Hematopoietic multipotent progenitor cell treated with erythropoietin and hydrocortisone succinate and interleukin-3 and kit ligand, for 15 days (in vitro differentiated cells): ENCODE measurements at places on chromosomes 13 and 19.

DNA sequence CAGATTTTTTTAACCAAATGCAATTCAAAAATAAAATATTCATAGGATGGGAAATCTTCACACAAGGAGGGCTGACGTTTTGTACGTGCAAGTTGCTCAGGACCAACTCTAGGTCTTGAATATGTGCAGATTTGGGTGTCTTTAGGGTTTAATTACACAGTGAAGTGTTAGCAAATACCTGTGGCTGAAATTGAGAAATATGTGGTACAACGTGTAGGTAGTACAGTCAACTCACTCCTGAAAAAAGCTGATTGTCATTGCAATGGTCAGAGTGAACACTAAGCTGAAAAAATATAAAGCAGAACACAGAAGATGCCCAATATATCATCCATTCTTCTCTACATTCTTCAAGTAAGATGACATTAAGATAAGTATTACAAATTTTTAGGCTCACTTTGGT, 314.3 kb downstream of the SLITRK1 start:
- no peak for DNase-seq

DNA sequence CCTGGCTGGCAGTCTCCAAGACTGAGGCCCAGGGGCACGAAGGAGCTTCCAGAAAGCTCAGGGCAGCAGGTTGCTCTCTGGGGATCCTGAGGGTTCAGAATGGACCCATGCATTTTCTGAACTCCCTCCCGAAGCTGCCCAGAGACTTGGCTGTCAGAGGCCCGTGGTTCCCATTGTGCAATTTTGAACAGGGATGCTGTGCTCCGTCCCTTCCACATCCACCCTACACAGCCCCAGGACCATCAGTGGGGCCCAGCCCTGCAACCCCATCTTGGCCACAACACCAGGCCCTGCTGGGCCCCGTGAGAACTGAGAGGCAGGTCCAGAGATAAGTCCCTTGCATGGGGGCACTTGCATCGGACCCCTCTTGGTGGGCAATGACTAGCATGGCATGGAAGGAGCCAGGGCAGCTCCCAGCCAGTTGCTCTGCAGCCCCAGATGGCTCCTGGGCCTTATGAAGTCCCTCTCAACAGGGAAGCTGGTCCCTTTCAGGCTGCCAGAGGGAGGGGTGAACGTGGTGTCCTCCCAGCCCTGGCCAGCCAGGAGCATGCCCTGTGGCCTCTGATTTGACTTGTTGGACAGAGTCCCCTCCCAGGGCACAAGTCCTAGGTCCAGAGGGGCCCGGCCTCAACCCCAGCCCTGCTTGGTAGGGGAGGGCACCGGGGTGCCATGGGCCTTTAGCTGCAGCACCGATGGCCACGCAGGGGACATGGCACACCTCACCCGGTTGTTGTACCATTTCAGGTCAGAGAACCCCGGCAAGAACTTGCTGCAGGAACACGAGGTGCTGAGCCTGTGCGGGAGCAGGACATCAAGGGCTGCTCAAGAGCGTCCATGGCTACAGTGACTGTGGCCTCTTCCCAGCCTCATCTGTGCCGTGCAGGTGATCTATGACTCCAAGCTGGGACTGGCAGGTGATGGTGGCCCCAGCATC, 17.3 kb upstream of the ZNF14 start:
- DNase-seq: no peak

GRCh38 chr19:52094526-52095130, 937 bp downstream of the ZNF841 start:
- no peak for DNase-seq

DNA sequence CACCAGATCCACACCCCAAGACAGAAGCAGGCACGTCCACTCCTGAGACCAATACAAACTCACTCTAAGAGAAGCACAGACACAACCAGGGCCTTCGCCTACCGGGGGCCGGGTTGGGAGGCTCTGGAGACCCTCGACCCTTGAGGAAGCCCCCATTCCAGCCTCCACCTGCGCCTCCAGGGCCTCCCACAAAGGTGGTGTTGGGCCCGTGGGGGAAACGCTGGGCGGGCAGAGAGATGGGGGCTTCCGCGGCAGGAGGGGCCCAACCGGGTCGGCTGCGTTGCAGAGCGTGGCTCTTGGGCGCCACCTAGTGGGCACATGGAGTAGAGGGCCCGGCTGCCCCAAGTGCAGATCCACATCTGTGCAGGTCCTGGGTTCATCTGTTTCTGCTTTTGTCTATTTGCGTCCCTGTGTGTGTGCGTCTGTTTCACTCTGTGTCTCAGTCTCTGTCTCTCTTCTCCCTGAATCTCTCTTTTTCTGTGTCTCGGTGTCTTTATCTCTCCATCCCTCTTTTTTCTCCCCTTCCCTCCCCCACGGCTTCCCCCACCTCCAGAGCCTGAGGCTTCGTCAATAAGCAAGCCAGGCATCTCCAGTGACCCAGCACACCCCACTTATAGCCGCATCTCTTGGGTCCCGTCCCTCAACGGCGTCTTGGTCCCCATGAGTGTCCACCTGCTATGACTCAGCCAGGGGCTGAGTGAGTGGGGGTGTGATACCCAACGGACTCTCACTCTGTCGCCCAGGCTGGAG, 10.5 kb upstream of the TINCR start:
- DNase-seq: peak; percentile 72

DNA sequence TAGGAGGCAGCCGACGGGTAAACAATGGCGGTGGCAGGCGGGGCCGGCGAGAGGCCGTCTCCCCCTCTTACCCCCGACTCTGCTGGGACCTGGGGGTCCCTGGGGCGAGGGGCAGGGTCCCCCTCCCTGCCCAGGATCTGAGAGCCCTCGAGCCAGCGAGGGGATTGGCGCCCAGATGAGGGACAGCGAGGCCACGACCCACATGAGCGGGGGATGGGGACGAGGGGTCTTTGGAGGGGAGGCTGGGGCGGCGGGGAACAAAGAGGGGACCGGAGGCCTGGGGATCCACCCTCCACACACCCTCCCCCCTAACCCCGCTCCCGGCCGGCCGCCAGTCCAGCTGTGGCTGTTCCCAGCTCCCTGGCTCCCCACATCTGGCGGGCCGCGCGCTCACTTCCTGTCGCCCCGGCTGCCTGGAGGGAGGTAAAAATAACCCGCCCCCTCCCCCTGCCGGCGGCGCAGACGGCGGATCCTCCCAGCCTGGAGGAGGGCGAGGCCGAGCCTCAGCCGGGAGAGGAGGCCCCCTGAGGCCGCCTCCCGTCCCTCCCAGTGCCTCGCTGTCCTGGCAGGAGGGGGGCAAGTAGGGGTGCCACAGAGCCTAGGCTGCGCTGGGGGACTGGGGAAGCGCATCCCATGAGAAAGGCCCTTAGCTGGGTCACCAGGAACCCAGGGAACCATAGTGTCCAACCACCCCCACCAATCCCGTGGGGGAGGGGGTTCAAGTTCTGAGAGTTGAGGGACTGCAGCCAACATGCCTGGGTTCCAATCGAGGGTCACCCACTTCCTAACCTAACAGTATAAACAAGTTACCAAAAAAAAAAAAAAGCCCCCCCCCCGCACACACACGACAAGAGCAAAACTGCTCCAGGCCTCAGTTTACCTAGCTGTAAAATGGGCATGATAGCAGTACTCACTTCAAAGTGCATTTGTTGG, 29.3 kb upstream of the NANOS3 start:
- DNase-seq: peak; percentile 71

- DNase-seq: no peak
These were observed 639.0 kb upstream of the PRR20A start for GRCh38 chr13:56501750-56502149.

DNA sequence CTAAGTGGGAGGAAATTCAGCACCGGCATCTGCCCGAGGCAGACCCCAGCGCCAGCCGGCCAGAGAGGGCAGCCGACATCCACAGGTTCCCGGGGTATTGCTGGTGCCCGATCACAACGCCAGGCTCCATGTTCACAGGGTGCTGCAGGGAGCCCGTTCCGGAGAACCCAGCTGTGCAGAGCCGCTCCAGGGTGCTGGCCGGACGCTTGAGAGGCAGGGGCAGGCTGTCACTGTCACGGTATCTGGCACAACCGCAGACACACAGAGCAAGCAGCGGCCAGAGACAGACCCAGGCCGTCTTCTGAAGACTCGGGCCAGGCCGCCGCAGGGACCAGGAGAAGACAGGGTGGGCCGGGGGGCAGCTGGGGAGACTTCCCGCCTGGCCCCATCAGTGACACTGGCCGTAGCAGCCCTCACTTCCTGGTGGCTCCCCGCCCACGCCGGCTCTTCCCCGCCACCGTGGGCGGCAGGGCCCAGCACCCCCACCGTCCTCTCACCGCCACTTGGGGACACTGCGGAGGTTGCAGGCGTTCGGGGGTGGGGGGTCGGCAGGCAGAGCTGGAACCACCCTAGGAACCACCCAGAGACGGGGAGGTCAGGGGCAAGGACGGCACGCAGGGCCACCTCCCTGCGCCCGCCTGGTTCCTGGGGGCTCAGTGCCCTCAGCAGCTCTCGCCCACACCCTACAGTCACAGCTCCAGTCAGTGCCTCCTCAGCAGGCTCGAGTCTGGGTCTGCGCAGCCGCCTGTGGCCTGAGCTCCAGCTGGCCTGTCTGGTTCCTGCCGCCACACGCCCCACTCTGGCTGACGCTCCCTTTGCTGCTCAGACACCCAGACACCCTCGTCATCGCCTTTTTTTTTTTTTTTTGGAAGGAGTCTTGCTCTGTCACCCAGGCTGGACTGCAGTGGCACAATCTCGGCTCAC, 3.8 kb downstream of the RNF126 start:
- no peak for DNase-seq

GRCh38 chr13:46953331-46953730, 56.5 kb upstream of the HTR2A start:
- DNase-seq: no peak

DNA sequence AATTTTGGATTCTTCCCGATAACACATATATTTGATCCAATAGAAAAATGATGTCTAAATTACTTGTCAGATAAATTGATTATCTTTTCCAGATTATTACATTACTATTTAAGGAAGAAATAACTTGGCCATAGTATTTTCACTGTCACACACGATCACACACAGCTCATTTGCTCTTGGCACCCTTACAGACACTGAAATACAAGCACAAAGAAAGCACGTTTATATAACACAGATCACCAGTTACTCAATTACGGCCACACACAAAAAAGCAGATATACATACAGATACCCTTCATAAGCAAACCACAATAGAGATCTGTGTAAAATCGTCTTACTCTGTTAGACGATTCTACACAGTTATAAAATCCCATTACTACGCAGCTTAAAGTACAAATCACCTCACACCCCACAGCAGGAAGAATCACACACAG, 716 bp upstream of the ZNF420 start:
- DNase-seq: no peak

DNA sequence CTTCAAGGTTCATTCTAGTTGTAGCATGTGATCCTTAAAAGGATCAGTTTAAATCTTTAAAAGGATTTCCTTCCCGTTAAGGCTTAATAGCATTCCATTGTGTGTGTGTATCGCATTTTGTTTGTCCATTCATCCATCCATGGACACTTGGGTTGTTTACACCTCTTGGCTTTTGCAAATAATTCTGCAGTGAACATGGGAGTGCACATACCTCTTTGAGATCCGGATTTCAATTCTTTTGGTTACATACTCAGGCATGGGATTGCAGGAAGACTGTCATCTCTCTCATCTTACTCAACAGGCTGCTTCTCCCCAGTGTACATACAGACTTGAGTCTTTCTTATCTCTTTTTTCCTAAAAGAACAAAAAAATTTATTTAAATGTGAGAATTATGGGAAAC, 1.2 kb downstream of the RNF113B start:
- DNase-seq: no peak

DNA sequence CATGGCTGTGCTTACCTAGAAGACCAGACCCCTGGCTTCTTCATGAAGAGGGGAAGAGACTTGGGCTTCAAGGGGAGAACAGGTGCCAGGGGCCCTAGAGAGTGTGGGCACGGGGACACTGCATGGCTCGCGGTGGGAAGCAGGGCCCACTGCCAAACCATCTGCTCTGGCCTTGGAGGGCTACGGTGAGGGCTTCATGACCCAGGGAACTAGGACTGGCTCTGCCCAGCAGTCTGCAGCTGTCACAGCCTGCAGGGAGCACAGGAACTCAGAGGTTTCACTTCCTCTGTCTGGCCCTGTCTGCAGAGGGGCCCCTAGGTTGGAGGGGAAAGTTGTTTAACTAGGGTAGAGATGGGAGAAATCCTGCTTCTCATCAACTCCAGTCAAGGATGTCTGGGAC, 4.3 kb downstream of the ERCC1 start:
- no peak for DNase-seq

DNA sequence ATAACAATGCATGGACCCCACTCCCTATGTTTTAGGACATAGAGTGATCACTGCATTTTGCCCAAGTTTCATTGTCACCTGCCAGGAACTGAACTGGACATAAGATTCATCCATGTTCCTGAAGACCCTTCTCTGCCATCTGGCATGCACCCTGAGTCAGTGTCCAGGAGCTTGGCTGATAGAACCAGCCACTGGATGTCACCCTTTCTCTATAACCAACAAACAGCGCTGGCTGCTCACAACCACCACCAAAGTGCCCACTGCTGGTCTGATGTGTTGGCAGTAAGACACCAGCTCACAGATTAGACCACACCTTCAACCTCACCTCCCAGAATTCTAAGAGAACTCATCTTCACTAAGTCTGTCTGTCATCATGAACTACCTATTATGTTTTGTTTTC, 333.4 kb downstream of the ITGBL1 start:
- DNase-seq: no peak

DNA sequence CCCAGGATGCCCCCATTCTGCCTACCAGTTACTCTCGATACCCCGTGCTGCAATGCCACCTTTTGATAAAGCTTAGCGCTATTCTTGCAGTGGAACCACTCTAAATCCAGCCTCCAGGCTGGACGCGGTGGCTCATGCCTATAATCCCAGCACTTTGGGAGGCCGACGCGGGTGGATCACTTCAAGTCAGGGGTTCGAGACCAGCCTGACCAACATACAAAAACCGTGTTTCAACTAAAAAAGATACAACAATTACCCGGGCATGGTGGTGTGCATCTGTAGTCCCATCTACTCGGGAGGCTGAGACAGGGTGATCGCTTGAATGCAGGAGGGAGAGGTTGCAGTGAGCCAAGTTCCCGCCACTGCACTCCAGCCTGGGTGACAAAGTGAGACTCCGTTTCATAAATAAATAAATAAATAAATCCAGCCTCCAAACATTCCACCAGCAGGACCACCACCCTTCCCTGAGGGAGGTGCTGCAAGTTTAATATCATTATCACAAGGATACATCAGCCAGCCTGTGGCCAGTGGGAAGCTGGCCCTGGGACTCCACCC, 27.7 kb downstream of the CYP2B6 start:
- no peak for DNase-seq

- no peak for DNase-seq
These were observed 379.8 kb downstream of the DLEU7 start for GRCh38 chr13:50463719-50464118.

GRCh38 chr19:50899569-50899968, 11.6 kb downstream of the KLK4 start:
- DNase-seq: no peak

GRCh38 chr19:45492627-45493470, 4.0 kb downstream of the RTN2 start:
- DNase-seq: peak; percentile 23

DNA sequence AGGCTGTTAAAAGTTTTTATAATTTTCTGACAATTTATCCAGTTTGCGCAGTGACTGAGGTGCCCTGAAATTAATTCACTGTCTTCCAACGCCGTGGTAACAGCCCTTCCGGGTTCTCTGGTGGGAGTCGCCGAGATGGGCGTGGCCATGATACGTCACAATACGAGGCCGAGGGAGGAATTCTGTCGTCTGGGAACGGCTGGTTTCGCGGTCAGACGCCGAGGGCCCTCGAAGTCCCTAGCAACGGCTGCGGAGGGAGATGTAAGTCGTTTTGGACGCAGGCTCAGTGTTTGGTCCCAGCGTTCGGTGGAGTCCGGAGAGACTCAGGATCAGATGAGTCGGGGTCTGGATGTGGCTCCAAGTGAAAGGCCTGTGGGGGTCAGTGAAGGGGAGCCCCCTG, 21.7 kb downstream of the ZNF613 start:
- no peak for DNase-seq

GRCh38 chr19:23475477-23475876, 80.2 kb upstream of the ZNF91 start:
- DNase-seq: no peak
